ENCODE measurements at places on chromosomes 13 and 19.

- DNase-seq, result no peak
Measured at GRCh38 chr13:65497265-65497664, 1732.9 kb downstream of the PCDH9 start.

- no peak for DNase-seq
Measured at GRCh38 chr13:106129273-106129672, 406.2 kb downstream of the EFNB2 start.

DNA sequence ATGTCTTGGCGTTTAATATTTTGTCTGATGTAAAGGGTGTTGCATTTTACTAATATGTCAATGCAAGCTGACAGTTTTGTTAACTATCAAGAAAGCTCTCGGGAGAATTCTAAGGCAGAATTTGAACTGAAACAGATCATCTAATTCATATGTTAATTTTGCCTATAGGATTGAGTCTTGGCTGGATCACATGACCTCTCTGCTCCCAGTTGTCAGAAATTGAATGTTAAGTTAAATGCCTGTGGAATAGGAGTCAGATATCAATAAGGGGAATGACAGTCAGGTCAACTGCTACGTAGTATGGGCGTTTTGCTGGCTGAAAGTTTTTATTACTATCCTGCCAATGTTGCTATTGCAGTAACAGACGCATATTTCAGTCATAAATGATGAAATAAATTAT lies 358.5 kb downstream of the MYO16 start:
- no peak for DNase-seq

DNA sequence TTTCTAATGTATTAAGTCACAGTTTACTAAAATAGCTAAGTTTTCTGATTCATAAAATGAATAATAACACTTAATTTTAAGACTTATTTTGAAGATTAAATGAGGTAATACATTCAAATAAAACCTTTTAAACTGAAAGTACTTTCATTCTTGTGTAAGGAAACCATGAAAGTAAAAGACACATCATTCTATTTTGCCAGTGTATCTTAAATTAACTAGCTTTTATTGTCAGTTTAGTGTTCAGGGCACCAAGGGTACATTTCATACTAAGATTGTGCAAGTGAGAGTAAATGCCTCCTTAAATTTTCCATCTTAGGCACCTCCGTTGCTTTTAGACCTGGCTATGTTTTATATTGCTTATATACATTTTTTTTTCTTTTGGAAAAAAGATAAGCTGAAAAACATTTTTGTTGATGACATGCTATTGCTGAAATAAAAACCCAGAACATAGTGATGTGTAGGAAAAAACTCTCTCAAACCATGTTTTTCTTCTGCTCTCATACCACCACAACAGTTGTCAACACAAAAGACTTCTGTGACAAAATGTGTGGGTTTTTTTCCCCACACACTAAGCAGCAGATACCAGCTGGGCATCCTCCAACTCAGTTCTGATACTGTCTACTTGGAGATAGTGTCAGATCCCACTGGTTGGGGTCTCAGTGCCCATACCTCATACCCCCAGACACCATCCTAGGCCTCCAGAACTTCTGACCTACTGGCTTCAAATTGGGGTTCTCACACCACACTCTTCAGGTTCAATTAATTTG lies 30.7 kb upstream of the LPAR6 start:
- no peak for DNase-seq
